ENCODE measurements at places on chromosomes 16 and 17.
A peak's percentile ranks its signal among the peaks of the same experiment; 100 is the strongest.

DNA sequence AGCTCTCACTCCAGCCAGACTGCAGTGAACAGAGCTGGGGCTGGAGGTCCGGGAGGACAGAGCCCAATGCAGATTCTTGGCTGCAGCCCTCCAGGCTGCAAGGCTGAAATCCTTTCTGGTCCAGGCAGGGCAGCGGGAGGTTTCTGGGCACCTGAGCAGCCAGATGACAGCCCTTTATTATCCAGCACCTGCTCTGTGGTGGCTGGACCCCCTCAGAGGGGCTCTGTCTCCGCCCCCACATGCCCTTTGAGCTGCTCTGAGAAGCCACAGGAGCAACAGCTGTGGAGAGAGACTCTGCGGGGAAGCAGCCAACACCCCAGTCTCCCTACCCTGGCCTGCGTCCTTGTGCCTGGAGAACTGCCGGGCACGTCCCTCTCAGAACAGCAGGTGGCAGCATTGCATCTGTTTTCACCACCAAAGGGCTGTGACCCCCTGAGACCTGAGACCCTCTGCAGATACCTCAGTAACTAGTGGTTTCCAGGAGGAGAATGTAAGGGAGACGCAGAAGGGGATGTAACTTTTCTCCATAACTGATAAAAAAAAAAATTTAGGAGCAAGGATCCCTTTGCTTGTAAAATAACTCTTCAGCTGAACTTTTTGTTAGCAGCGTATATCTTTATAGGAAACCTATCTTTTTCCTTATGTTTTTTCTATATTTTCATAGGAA, 3.7 kb upstream of the CNP start:
- DNase-seq, result peak; percentile 82

DNA sequence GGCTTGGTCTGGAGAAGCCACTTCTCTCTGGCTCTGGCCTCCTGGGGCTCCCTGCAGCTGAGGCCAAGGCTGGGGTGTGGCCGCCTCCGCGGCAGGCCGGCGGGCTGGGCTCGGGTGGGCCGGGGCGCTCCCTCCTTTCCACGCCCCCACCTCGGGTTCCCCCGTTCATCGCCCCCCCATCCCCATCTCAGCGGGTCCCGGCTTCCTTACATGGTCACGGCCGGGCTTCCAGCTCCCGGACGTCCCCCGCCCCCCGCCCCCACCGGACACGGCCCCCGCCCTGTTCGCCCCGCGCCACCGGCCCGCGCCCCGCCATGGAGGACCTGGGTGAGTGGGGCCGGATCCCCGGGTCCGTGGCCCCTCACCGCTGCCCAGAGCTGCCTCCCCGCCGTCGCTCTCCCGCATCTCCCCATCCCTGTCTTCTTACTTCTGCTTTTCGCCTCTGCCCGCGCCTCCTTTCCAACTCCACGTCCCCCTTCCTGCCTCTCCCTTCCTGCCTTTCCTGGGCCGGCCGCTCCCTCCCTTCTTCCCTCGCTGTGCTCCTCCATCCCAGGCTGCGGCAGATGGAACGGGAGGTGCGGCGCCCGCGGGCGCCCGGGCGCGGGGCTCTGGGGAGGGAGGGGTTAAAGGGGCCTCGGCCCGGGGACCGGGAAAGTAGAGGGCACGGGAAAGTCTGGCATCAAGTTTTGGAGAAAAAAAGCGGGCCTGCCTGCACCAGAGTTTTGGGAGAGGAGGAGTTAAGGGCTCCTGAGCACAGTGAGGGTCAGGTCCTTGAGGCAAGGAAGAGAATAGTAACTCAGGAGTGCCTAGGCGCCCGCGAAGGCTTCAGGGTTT, at the start of gene TGFB1I1:
Gene TGFB1I1 (plus strand): TSS at position 278 of the 834 bp plus-strand sequence. CDS start 37 bp downstream, at position 315.
- no peak for DNase-seq

GRCh38 chr17:27782791-27783206, 17.5 kb downstream of the NOS2 start:
- peak; percentile 27 for DNase-seq

DNA sequence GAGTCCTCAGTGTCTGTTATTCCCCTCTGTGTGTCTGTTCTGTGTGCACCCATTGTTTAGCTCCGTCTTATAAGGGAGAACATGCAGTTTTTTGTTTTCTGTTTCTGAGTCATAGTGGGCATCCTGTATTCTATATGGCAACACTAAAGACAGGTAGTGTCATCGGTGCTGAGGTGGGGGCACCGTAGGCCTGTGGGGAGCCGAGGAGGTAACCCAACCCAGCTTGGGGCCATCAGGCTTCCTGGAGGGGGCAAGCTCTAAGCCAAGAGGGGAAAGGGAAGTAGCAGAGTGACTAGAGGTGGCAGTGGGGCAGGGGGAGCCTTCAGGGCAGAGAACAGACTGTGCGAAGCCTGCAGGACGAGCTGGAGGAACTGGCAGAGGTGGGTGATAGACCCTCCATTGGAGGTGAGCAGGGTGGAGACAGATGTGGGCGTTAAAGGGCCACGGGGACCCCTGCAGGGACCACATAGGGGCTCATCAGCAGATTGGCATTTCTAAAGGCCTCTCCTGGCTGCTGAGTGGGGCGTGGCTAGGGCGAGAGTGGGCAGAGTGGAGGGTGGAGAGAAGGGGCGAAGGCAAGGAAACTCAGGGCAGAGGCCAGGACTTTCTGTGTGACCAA, 36.5 kb downstream of the CPNE2 start:
- no peak for DNase-seq

DNA sequence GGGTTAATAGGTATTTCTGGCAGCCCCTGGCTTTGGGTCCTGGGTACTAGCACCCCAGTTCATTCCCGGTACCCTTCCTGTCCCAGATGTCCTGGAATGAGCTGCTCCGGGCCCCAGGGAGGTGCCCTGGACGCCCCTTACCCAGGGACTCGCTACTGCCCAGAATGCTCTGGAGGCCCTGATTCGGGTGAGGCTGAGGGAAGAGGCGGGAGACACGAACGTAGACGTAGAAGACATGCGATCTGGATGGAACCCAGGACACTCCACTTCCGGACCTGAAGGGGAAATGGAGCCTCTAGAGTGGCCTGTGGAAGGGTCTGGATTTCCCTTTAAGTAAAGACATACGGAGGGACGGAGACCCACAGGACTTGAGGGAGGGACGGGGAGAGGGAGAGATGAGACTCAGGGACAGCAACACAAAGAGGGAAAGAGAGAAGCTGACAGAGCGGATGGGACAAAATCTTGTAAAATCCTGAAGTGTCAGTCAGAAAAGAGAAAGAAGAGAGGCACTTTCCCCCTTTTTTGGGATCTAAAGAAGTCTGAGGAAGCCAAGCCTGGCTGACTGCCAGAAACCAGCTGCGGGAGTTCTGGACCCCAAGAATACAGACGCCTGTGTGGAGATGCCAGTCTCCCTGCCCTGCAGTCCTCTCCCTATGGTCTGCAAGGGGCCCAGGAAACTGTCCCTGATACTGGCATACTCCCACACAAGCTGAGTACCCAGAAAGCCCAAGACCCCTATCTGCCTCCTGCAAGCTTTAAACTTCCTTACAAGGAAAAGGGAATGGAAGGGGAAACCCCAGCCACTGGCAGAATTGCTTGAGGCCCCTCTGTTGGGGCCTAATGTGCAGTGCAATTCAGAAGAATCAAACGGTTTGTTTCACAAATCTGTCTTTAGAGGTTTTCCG, 1.0 kb upstream of the HOXB13 start:
- no peak for DNase-seq

DNA sequence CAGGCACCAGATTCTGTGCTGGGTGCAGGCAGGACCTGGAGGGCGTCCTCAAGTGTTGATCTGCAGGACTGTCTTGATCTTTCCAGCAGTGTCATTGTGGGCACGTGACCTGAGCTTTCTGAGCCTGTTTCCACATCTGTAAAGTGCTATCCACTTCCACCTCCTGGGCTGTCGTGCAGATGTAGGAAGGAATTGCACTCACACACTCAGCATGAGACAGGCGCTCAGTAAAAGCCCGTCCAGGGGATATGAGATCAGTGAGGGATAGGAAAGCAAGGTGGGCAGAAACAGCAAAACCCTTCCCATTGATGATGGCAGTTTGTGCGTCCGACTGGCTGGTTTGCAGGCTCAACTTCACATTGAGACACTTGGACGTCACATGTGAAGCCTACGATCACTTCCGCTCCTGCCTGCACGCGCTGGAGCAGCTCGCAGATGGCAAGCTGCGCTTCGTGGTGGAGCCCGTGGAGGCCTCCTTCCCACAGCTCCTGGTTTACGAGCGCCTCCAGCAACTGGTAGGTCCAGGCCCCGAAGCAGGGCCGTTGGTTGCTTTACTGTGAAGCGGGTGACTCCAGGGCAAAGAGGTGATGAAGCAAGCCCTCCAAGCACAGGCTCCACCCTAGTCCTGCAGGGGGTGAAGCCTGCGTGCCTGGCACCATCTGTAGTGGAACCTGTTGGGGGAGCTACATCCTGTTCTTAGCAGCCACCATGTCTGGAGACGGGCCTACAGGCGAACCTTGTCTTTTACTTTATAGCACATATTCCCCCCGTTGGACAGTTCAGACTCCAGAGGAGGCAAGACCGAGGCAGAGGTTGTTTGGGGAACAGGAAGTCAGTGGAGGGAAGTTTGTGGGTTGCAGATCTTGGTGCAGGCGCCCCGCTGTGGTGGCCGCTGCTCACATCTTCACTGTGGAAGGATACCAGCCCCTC, 23.0 kb downstream of the METTL22 start:
- DNase-seq, result peak; percentile 72

DNA sequence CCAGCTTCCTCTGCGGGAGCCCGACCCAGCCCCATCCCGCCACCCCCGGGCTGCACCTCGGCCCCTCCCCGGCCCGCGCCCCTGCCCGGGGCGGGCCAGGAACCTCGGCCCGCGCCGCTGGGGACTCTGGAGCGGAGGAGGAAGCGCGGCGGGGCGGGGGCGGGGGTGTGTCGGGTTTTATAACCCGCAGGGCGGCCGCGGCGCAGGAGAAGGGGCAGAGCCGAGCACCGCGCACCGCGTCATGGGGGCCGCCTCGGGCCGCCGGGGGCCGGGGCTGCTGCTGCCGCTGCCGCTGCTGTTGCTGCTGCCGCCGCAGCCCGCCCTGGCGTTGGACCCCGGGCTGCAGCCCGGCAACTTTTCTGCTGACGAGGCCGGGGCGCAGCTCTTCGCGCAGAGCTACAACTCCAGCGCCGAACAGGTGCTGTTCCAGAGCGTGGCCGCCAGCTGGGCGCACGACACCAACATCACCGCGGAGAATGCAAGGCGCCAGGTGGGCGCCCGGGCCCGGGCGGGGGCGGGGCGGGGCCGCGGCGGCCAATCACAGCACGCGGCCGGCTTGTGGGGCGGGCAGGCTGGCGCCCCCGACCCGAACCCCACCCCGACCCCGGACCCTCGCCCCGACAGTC, at the start of gene ACE:
Gene ACE (plus strand): TSS at position 208 of the 626 bp plus-strand sequence. CDS start 34 bp downstream, at position 242.
- peak; percentile 32 for DNase-seq

DNA sequence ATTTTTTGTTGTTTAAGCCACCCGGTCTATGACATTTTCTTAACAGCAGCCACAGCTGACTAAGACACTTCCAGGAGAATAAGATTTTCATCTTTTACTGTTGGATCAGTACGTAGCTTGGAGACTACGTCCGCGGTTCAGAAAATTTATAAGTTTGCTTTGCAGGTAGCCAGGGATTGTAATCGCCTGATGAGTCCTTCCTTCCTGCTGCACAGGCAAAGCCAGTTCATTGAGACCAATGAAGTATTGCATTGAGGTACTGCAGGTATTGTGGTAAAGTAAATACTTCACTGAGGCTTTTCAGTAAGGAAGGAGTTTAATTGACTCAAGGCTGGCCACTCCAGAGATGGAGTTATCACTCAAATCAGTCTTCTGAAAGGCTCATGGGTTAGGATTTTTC, 269.4 kb upstream of the ELAC2 start:
- no peak for DNase-seq

All from inflammatory macrophage treated with lipopolysaccharide for 1 hour (primary cell).